ENCODE measurements at places on chromosomes 7 and 10. TPM values are rescaled to one million over a fixed set of nuclear protein-coding genes. Genes with fewer than 3 reads are reported as not detected.

DNA sequence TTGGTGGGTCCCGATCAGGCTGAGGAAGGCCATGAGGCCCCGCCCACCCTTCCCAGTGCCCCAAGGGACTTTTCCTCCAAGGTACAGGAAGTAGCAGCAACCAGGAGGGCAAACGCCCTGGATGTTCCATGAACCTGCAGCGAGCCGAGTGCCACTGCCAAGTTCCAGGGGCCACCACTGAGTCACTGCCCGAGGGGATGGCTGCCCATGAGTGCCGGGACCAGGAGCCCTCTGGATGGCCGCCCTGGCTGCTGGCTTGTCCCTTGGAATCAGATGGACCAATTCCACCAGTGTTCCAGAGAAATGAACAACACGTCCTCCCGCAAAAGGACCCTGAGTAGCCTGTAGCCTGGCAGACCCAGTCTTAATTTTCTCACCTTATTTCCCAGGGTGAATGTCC lies 74.2 kb downstream of the ZRANB1 start:
- DNase-seq, result no peak

GRCh38 chr7:25726781-25727311 lies 425.2 kb upstream of the NFE2L3 start:
- no peak for DNase-seq

DNA sequence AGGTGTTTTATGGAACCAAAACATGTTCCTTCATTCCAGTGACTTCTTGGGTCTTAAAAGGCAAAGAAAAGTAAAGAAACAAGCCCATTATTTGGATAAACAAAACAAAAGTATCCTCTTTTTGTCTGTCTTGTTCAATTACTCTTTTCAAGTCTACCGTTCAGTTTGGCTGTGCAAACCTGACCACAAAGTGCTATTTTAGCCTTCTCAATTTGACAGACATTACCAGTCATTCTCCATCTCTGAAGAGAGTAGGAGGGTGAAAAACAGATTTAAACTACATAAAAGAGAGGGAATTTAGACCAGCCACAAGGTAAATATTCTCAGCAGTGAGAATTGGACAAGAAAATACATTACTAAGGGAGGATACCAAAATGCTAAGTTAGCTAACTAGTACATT lies 145.2 kb downstream of the GRM3 start:
- DNase-seq, result no peak

The FAM25C gene
- not detected for total RNA-seq

- no peak for DNase-seq
Observed at GRCh38 chr7:127791446-127792189, 139.6 kb downstream of the SND1 start.

The HOXA4 gene
- 7.1 TPM for total RNA-seq

DNA sequence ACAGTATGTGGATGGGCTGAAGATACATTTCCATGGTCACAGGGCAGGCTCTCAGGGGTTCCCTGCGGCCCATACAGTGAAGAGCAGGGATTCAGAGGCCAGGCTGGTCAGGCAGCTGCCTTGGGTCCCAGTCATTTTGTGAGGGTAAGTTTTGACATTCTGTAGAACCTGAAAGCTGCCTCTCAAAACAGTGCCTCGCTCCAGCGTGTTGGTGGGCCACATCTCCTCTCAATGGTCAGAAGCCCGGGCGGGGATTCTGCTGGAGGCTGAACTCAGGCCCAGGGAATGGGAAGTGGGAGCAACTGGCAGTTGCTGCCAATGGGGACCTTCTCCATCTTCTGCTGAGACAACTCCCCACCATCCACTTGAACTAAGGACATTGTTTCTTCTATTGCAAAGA lies 190.0 kb downstream of the PTPN20 start:
- no peak for DNase-seq

GRCh38 chr10:24569330-24569796 lies 154.3 kb downstream of the ARHGAP21 start:
- peak; percentile 59 for DNase-seq

DNA sequence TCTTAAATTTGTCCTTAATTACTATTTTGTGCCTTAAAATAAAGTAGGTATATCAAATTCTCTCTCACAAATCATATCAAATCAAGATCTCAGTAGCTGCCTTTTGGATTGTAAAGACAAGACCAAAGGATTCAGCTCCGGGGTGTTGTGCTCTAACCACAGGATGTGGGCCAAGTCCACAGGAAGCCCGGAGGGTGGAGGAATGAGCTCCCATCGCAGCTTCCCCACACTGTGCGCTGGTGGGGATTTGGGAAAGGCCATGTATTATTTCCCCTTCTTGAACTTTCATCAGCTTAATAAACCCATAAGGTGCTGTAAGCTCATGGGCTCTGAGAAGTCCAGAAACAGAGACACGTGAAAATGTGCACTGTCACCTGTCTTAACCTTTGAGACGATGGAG lies 241.6 kb upstream of the TCERG1L start:
- no peak for DNase-seq

The ZNF503 gene
- total RNA-seq, result 36.2 TPM

All from upper lobe of right lung (tissue), 1 donor.